ENCODE measurements at places on chromosomes 5 and 9.

- no peak for DNase-seq
These were observed 13.4 kb downstream of the STKLD1 start for GRCh38 chr9:133389562-133389961.

GRCh38 chr5:179139936-179140235, 79.7 kb downstream of the ZNF354C start:
- DNase-seq = no peak

DNA sequence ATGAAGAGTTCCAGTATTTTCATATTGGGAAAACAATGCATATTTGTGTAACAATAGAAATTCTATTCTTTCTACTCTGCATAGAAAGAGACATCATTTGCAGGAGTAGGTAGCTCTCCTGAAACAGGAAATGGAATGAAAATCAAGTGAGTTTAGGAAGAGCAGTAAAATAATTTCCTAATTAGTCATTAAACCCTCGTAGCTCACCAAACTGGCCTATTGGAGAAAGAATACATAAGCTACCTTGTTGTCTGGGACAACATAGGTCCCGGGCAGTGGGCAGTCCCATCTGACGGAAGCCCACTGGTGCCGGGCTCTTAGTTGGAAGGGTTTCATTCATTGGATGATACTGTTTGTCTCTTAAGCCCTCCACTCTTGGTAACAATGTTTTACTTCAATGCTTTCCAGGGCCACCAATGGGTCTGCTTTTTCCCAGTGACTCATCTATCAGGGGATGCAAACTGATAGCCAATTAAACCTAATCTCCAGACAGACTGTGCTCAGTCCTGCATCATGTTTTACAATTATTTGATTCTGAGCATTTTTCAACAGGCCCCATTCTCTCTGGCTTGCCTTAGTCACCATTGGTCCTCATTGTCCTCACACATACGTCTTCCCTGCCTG, 46.5 kb downstream of the GNA14 start:
- DNase-seq = peak; percentile 19

DNA sequence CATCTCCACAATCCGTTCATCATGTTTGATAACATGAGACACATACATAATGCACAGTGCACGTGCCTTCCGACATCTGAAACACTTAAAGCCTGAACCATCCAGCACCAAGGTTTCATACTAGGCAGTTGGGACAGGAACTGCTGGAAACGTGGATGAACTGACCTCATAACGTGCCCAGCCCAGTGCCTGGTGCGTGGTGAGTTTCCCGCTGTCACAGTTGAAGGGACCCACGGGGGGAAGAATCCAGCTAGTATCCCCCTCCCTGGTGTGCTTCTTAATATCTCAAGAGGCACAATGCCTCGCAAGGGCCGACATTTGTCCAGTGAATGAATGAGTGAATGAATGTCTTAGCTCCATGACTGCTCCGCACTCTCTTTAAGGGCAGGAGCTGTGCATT, 23.2 kb downstream of the BARX1 start:
- DNase-seq = no peak

- no peak for DNase-seq
These were observed 61.8 kb upstream of the SLC30A5 start for GRCh38 chr5:69032009-69032408.

GRCh38 chr9:114016629-114017423, 61.3 kb downstream of the AMBP start:
- no peak for DNase-seq

DNA sequence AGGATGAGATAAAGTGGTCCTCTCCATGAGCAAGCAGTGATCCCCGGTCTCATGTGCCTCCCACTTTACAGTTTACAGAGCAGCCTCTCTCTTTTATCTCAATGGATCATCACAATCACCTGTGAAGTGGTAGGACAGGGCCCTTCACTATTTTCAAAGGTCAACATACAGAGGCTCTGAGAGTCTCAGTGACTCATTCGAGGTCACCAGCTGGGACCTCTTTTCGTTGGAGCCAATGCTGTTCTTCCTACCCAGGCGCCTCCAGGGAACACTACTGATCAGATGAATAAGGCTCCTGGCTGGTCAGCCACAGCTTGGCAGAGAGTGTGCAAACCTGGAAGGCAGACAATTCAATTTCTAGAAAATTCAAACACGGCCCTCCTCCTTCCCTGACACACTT, 16.6 kb downstream of the GGTA1 start:
- DNase-seq = no peak

GRCh38 chr9:134695144-134695543, 53.5 kb downstream of the COL5A1 start:
- DNase-seq = no peak

GRCh38 chr5:147876141-147876540, 2.4 kb upstream of the SCGB3A2 start:
- no peak for DNase-seq

- no peak for DNase-seq
These were observed 71.9 kb downstream of the RALGPS1 start for GRCh38 chr9:126986506-126986951.

DNA sequence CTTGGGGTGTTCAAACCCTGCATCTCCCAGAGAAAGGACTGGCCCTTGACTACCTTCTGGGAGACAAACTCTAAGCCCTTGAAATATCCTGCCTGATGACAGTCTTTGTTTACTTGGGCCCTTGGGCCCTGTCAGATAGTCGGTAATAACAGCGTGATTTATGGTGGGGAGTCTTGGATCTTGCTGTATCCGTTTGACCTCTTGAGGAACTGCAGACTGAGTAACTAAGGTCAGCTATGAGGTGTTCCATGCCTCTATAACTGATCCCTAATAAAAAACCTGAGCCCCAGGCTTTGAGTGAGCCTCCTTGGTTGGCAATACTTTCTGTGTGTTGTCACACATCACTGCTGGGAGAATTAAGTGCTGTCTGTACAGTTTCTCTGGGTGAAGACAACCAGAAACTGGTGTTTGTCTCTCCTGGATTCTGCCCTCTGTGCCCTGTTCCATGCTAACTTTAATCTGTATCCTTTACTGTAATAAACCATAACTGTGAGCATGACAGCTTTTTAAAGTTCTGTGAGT, 56.2 kb upstream of the ANKRD33B start:
- DNase-seq = no peak

DNA sequence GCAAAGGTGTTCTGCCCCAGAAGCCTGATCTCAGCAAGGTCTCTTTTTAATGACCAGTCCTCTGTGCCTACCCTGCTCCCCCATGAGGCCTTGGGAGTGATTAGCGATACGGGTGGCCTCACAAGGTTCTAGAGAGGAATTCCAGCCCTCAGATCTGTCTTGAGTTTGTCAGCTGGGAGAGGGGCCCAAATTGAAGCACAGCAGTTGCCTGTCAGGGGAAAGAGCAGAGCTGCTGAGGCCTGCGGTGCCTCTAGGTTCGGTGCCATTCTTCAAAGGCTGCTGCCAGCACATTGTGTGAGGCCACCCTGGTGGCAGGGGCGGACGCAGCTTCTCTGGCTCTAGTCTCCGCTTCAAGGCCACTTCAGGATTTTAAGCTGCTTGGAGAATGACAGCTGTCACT, 85.7 kb upstream of the GRIA1 start:
- DNase-seq = no peak

GRCh38 chr9:88775037-88775471, 216.2 kb upstream of the S1PR3 start:
- no peak for DNase-seq

- no peak for DNase-seq
These were observed 170.4 kb upstream of the KCNN2 start for GRCh38 chr5:114191441-114191840.

GRCh38 chr5:157983906-157984551, 125.1 kb upstream of the CLINT1 start:
- DNase-seq = no peak

- DNase-seq = no peak
These were observed 221.6 kb downstream of the NR2F1-AS1 start for GRCh38 chr5:93359296-93359959.

GRCh38 chr5:172336676-172337285, 53.2 kb upstream of the UBTD2 start:
- DNase-seq = no peak

DNA sequence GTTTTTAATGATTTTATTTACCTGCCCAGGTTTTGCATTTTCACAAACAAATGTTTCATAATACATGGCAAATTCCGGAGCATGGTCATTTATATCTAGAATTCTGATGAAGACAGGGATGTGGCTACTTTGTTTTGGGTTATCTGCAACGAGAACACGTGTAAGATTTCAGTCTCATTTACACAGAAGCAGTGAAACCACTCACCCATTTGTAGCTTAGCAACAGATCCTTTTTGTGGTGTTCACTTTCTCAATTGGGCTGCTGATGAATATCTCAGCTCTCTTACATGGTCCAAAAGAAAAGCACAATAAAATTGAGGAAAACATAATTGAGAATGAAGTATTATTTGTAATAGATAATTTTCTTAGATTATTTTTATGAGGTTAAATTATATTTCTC, 148.6 kb downstream of the CDH9 start:
- DNase-seq = no peak

- DNase-seq = no peak
These were observed 13.1 kb downstream of the MARCHF6 start for GRCh38 chr5:10366310-10367272.

DNA sequence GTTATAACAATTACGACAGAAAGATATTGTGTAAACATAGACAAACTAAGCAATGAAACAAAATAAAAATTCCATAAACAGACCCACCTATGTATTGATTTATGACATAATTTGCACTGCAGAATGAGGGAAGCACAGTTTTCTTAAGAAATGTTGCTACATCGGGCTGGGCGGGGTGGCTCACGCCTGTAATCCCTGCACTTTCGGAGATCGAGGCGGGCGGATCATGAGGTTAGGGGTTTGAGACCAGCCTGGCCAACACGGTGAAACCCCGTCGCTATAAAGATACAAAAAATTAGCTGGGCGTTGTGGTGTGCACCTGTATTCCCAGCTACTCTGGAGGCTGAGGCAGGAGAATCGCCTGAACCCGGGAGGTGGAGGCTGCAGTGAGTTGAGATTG, 1344.4 kb upstream of the WWC1 start:
- no peak for DNase-seq

Data from SK-N-SH (cell line).